ENCODE measurements at places on chromosomes 11 and 22.
A peak's percentile ranks its signal among the peaks of the same experiment; 100 is the strongest.

- DNase-seq, result no peak
Observed at GRCh38 chr11:7004482-7004881, 15.7 kb downstream of the ZNF214 start.

GRCh38 chr11:45982656-45983470, 60.4 kb downstream of the LARGE2 start:
- DNase-seq, result peak; percentile 29

GRCh38 chr11:110903830-110904229, 191.6 kb upstream of the ARHGAP20 start:
- peak; percentile 65 for DNase-seq

GRCh38 chr11:46235777-46236688, 41.4 kb upstream of the CREB3L1 start:
- no peak for DNase-seq

- peak; percentile 32 for DNase-seq
Observed at GRCh38 chr22:41003066-41003465, 51.9 kb downstream of the RBX1 start.

DNA sequence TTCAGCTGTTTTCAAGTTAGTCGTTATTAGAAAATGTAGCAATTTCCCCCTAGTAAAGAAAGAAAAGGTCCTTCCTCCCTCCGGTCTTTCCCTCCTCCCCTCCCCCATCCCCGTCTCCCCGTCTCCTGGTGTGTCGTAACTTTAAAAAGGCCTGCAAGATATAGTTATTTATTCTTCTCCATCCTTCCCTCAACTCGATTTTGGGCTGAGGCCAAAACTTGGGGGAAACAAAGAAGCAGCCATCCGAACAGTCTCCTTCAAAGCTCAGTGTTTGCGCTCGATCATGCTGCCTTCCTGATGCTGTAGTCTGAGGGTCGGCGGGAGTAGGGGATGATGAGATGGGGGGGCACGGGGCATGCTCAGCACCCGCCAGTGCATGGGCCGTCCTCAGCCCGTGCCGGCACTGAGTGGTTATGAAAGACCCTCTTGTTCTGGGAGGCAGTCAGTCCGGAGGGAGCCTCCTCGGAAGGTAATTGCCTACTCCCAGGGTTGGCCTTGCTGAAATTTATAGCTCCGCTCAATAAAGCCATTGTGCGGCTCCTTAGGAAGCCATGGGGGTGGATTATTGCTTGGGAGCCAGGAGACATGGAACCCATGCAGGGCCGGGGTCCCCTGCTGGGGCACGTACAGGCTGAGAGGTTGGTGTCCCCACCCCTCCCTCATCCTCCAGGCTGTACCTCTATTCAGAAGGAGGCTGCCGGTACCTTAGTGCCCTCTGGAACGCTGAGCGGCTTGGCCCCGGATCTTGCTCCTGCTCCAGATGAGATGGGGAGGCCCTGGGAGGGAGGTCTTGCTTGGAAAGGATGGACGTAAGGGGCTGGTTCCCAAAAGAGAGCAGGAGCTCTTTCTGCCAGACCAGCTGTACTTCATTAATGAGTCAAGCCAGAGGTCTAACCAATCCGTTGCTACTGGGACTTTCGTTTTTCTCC, 212.7 kb upstream of the CADM1 start:
- DNase-seq, result peak; percentile 92

DNA sequence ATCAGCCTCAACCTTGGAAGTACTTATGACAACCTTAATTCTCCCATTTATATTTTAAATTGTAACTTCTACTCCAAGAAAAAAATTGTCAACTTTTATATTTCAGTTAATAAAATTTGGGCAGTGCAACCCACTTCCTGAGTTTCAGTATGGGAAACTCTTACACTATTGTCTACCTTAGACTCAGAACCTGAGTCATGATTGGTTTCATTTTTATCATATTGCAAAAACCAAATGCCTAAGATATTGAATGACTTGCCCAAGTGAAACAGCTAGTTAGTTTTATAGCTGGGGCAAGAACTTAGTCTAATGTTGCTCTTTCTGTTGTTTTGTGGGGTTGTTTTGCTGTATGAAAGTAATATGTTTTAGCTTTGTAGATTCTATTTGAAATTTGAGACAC, 334.0 kb upstream of the ARHGAP42 start:
- DNase-seq, result no peak

DNA sequence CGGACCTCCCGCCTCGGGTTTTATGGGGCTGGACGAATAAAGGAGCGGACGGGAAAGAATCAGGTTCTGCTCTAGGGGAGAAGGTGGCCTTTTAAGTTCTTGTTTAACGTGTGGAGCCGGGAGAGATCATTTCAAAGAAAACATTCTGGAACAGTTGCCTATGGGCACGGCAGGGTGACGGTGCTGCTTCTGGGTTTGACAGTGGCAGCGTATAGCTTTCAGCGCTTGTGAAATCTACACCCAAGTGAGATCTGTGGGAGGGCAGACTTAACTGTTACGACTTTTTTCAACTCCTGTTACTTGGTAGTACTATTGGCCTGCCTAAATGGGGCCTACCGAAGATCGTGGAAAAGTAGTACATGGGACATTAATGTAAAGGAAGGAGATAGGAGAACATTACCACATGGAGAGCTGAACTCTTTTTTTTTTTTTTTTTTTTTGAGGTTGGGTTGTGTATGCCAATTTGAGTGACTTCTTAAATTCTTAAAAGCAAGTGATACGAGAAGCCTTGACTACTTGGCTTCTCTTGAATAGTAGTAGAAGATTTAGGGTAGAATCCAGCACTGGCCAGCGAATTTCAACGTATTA, 743 bp downstream of the USP47 start:
- DNase-seq, result peak; percentile 93

DNA sequence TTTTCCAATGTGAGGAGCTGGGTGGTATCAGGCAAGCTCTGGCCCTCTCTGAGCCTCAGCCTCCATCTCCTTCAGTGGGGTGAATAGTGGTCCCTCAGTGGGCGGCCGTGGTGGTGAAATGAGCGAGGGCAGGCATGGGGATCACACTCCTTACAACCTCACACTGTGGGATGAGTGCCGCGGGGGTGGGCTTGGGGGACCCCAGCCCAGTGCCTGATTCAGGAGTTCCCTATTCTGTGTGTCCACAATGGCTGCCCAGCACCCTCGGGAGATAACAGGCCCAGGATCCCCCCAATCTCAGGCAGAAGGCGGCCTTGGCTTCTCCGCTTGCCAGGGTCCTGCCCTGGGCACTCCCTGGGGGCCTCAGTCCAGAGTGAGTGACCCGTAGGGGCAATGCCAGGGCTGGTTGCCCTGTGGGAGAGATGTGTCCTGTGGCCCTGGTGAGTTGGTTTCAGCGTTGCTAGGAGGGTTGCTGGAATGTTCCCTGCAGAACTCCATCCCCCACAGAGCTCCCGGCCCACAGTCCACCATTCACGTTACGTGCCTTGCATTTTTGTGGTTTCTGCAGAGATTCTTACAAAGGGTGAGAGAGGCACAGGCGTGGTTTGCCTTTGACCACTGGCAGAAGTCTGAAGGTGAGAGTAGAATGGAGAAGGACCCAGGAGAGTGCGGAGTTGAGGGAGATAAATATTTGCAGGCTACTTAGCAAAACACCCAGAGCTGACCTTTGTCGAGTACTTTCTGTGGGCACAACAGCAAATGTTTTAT, 2.9 kb downstream of the ALDH3B1 start:
- DNase-seq, result peak; percentile 78

- no peak for DNase-seq
Observed at GRCh38 chr11:125605417-125605816, 12.8 kb downstream of the STT3A start.

- DNase-seq, result no peak
Observed at GRCh38 chr11:123510579-123510905, 80.5 kb downstream of the GRAMD1B start.

DNA sequence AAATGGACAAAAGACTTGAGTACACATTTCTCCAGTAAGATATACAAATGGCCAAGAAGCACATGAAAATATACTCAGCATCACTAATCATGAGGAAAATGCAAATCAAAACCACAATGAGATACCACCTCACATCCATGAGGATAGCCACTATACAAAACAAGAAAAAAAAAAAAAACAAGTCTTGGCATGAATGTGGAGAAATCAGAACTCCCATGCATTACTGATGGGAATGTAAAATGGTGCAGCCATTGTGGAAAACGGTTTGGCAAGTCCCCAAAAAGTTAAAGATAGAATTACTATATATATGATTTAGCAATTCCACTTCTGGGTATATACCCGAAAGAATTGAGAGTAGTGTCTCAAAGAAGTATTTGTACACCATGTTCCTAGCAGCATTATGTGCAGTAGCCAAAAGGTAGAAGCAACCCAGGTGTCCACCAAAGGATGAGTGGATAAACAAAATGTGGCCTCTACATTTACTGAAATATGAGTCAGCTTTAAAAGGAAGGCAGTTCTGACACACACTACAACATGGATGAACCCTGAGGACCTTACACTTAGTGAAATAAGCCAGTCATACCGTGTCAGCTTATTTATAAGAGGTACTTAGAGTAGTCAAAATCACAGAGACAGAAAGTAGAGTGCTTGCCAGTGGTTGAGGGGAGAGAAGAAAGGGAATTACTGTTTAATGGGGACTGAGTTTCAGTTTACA, 146.3 kb downstream of the WNT7B start:
- no peak for DNase-seq

GRCh38 chr11:118956094-118956846, at the start of gene UPK2:
TSS of gene UPK2 (plus strand) at chr11:118956298. CDS start at chr11:118956351, 53 bp downstream.
- peak; percentile 85 for DNase-seq

DNA sequence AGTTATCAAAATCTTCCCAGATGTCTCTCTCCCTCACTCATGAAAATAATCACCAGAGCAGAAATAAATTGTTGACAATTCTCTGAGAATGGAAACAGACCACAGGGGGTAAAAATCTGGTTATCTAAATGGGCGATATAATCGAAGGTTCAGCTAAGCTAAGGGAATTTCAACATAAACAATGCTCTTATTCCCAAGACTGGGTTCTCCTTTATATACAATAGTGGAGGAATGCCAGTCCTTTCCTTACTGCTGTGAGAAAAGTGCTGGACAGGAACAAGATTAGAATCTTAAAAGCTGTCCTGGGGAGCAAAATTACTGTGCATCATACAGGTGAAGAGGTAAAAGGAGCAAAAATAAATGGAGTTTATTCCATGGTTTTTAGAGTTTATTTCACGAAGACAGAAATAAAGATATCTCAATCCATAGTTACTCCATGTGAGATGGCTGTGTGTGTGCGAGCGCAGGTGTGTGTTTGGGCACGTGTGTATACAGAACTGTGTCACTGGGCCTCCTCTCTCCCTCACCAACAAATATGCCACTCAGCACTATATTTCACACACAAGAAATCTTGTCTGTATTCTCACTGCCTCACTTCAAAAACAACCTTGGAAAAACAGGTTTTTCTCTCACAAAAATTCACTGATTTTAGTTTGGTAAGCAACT, 385.6 kb downstream of the DCDC1 start:
- no peak for DNase-seq

GRCh38 chr11:79219186-79220045, 221.4 kb downstream of the TENM4 start:
- no peak for DNase-seq

- no peak for DNase-seq
Observed at GRCh38 chr22:48422900-48423480, 1404.7 kb downstream of the BRD1 start.

DNA sequence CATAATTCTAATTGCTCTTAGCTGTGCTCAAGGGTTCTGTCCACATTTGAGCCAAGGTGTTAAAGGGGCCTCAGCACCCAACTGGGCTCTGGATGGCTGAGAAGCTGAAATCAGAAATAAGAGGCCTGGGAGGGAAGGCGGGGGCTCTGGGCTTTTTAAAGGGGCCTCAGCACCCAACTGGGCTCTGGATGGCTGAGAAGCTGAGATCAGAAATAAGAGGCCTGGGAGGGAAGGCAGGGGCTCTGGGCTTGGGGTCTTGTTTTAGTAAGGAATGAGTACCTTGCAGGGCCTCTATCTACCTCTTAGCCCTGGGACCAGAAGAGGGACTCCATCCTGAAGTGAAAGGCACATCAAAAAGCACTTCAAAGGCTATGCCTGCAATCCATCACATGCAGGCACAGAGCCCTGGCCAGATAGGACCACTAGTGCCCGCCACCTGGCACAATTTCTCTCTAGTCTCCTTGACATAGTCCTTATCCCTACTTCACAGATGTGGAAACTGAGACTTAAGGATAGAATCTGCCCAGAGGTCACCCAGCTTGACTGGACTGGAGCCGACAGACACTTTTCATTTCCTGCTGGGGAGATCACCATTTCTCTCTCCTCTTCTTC, 35.6 kb downstream of the DKK3 start:
- no peak for DNase-seq

DNA sequence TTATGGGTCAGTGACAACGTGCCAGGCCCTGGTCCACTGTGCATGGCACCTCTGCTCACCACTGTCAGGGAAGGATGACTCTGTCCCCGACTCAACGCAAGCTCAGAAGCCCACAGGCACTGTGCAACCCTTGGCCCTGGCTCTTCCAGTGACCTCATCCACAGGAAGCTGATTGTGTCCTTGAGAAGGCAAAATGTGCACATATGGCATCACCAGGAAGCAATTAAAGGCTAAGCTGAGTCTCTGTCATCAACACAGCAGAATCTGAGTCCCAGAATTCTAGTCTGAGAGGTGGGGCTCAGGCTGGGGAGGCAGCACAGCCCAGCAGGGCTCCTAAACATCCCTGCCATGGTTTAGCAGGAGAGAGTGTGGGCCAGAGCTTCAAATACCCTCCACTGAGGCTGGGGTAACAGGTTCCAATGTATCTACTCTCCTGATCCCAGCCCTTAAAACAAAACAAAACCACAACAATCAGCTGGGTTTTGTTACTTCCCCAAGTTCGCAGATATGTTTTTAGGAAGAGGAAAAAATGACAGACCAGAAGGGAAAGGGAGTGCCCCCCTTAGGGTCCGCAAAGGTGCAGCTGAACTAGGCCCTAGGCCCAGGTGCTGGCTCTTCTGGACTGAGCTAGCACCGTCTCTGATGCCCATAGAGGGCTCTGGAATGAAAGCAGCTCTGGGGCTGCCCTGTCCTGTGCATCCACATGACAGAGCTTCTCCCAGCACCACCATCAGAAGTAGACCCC, 33.5 kb upstream of the GNAZ start:
- DNase-seq, result peak; percentile 17

- DNase-seq, result no peak
Observed at GRCh38 chr11:17293311-17293710, 16.8 kb downstream of the NUCB2 start.

- peak; percentile 52 for DNase-seq
Observed at GRCh38 chr11:17012712-17013547, 1.3 kb downstream of the PLEKHA7 start.

DNA sequence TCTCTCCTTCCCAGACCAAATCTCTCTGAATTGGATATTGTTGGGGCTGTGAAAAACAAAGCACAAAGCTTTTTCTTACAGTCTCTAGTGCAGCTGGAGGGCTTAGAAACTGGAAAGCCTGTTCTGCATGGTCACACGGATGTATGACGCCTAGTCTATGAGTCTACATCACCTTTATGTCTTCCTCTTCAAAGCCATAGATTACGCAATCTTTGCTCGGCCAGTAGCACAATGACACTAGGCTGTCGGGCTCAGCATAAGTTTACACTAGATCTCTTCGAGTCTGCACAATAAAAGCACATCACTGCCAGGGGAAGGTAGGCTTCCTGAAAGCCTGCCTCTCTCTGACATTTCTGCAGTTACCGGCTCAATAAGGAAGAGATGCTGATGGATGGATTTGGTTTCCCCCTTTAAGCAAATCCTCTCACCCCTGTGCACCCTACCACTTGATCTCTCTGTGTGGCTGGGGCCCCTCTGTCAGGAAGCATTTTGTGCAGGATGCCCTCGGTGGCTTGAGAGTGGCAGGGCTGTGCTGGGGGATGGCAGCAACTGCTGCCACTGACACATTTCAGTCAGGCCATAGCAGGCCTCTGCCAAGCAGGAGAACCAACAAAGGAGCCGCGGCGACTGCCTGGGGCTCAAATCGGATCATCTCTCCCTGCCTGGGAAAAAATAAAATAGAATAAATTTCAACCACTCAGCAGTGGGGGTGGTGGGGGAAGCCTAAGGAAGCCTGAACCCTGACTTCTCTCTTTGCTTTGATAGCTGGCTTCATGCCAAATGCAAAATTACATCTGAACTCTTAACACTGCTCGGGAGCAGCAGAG, 1272.8 kb downstream of the LRRC4C start:
- peak; percentile 43 for DNase-seq

Data from lung (tissue), 17 donors.